ENCODE measurements at places on chromosomes 7 and 10. TPM values are rescaled to one million over a fixed set of nuclear protein-coding genes. Genes with fewer than 3 reads are reported as not detected.

The CHRM2 gene
- not detected for total RNA-seq

The LEP gene
- 712 TPM for total RNA-seq

The CDHR1 gene
- 0.17 TPM for total RNA-seq

The FAM25C gene
- not detected for total RNA-seq

The LSM5 gene
- total RNA-seq, result 29.5 TPM

The AKR1B1 gene
- 145 TPM for total RNA-seq

The ZNF488 gene
- total RNA-seq, result not detected

The ZNF12 gene
- 18.3 TPM for total RNA-seq

The ZNF727 gene
- 3.5 TPM for total RNA-seq

The VGF gene
- total RNA-seq, result not detected

The COL17A1 gene
- not detected for total RNA-seq

All from subcutaneous adipose tissue (tissue), 4 donors.